Upper lobe of right lung (tissue), 1 donor: ENCODE measurements at places on chromosomes 4 and X. TPM values are rescaled to one million over a fixed set of nuclear protein-coding genes. Genes with fewer than 3 reads are reported as not detected.

- no peak overlapping the region for H3K4me3 ChIP-seq
- no peaks in the 10 kb centered on the region for H3K27me3 ChIP-seq
- H3K36me3 ChIP-seq, result no peaks in the 10 kb centered on the region
- H3K27ac ChIP-seq, result no peak overlapping the region
These were observed 43.1 kb upstream of the AFF2 start for GRCh38 chrX:148457279-148457678.

DNA sequence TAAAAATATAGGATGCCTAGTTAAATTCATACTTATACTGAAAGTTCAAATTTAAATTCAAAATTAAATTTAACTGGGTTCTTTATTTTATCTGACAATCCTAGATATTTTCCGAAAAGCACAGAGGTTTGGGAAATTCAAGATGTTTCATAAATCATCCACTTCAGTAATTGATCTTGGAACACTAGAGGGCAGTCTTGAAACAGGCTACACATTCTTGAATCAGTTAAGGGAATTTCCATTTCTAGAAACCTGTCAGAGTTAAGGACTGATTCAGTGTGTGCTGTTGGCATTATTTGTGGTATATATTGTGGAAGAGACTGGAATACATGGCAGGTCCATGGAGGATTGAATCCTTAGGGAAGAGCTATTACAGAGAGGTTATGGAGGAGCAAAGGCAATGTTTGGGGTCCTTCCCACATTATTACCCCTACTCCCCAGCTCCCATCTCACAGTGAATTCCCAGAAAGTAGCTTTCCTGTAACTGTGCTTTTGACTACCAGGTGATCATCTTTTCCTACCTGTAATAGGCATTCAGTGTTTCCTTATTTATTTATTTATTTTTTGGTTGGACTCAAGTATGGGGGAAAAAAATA, 92.9 kb downstream of the EGF start:
- H3K4me1 ChIP-seq, result no peaks in the 10 kb centered on the region
- no peak for DNase-seq
- no peak overlapping the region for H3K27ac ChIP-seq
- no peaks in the 10 kb centered on the region for H3K36me3 ChIP-seq
- no peaks in the 10 kb centered on the region for H3K27me3 ChIP-seq

GRCh38 chr4:139854668-139855403, 189.2 kb downstream of the MGST2 start:
- no peak overlapping the region for H3K27ac ChIP-seq
- peaks cover 7% of the 10 kb centered on the region for H3K4me1 ChIP-seq
- no peak for DNase-seq
- no peaks in the 10 kb centered on the region for H3K27me3 ChIP-seq

DNA sequence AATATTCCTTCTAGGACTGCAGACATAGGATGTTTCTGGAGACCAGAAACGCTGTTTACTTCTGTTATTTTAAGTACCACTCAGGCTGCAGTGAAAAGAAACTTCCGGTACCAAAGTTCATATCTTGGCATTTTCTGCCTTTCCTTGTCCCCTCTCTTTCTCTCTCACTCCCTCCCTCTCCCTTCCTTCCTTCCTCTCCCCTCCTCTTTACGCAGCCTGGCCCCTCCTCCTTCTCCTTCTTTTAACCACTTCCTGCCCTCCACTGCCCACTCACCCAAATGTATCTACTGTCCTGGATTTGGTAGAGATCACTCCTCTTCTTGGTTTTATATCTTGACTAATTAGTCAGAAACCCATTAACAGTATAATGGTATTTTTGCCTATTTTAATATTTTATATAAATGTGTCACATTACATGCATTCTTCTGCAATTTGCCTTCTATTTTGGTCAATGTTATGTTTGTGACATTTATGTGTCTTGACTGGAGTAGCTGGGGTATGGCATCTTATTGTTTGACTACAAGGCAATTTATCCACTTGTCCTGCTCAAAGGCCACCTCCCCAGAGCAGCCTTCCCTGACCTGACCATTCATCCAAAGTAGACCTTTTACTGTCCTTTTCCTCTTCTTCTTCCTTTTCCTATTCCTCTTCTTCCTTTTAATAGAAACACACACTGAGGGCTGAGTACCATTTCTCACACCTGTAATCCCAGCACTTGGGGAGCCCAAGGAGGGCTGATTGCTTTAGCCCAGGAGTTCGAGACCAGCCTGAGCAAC, 56.9 kb downstream of the BCOR start:
- H3K27ac ChIP-seq, result no peak overlapping the region
- H3K27me3 ChIP-seq, result no peaks in the 10 kb centered on the region
- H3K4me1 ChIP-seq, result no peaks in the 10 kb centered on the region
- no peak for DNase-seq
- no peak overlapping the region for H3K4me3 ChIP-seq

DNA sequence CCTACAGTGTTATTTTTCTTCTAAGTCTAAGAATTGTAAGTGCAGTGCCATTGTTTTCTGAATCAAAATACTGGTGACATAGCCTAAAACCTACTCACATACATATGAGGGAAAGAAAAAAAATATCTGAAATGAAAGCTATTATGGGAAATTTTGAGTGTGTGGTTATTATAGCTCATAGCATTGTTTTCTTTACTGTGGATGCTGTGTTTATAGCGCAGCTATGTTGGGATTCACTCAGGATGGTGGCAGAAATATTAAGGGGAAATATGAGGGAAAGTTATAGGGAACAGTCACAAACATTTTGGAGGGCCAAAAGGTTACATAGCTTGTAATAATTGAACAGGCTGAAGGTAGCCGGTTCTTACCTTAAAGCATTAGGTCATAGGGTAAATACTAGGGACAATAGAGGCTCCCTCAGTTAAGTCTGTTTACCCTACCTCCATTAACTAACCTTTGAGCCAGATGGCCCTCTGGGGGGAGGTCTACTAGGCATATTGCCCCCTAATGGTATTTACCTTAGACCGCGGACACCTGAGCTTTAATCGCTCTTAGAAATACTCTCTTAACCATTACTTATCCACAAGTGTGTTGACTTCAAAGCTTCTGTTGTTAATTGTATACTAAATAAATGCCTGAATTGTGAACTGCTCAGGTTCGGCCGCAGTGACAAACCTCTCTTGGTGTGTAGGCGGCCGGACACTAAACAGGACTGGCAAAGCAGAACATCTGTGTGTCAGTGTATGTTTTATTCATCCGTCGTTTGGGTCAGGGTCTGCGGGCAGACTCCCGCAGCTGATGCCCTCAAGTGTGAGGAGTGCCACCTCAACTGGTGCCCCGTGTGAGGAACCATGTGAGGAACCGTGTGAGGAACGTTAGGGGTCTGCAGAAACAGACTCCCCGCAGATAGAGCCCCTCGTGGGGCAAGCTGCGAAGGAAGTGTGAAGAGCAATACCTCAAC, 21.3 kb upstream of the SULT1B1 start:
- no peak for DNase-seq

DNA sequence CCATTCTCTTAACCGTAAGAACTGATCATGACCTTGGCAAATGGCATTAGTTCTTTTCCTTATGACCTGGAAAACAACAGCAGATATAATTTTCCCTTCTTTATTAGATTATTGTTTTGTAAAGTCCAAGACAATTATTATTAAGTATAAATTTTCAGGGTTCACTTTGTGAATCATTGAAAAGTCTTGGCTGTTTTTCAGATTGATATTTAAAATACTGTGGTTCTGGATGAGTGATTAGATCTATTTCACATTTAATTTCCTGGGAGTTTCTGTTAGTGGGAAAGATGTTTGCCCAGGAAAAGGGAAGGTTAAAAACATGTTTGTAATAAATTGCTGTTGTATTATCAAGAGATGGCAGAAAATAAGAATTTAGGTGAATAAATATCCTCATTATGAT, 194.9 kb downstream of the TLL1 start:
- H3K27me3 ChIP-seq, result no peaks in the 10 kb centered on the region
- no peak for DNase-seq
- no peak overlapping the region for H3K4me3 ChIP-seq
- no peaks in the 10 kb centered on the region for H3K4me1 ChIP-seq
- no peaks in the 10 kb centered on the region for H3K36me3 ChIP-seq
- no peak overlapping the region for H3K27ac ChIP-seq

- no peaks in the 10 kb centered on the region for H3K36me3 ChIP-seq
- no peaks in the 10 kb centered on the region for H3K4me1 ChIP-seq
- no peaks in the 10 kb centered on the region for H3K27me3 ChIP-seq
- no peak overlapping the region for H3K27ac ChIP-seq
These were observed 128.6 kb upstream of the NPY2R start for GRCh38 chr4:155079871-155080270.

DNA sequence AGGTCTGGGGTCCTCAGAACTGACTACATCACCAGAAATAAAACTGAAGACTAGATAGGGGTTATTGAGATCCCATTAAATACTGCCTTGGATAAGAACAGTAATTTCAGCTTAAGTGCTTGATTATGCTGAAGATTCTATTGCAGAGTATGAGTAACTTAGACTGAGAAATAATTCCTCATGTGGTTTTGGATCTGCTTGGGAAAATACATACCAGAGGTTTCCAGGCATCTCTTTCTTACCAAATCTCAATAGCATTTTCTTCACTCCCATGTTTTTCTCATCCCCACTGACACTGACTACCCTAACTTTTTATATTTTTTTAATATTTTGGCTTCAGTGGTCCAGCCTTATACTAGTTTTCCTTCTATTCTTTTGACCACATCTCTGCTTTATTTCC, 92.0 kb upstream of the TEX13D start:
- no peak overlapping the region for H3K27ac ChIP-seq
- H3K36me3 ChIP-seq, result no peaks in the 10 kb centered on the region
- no peaks in the 10 kb centered on the region for H3K4me1 ChIP-seq

Gene ANKRD50
- total RNA-seq, result 25.9 TPM

Gene OPHN1
- total RNA-seq, result 9.8 TPM

Gene SMPX
- not detected for total RNA-seq
